ENCODE measurements at places on chromosomes 3 and 15.
A peak's percentile ranks its signal among the peaks of the same experiment; 100 is the strongest.

DNA sequence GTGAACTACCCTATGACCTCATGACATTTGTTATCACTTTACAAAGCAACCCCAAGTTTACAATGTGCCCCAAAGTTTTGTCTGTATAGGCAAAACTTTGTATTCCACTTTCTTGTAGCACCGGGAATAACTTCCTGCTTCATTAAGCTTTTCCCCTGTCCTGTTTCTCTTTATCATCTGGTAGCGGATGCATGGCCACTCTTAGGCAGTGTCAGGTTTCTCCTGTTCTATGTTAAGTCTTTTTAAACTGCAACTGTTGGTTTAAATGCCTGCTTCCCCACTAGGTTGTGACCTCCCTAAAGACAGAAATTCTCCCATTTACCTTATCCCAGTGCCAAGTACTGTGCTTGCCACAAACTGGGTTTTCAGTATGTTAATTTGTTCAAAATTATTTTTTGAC lies 433.6 kb upstream of the DPH6 start:
- DNase-seq = no peak

DNA sequence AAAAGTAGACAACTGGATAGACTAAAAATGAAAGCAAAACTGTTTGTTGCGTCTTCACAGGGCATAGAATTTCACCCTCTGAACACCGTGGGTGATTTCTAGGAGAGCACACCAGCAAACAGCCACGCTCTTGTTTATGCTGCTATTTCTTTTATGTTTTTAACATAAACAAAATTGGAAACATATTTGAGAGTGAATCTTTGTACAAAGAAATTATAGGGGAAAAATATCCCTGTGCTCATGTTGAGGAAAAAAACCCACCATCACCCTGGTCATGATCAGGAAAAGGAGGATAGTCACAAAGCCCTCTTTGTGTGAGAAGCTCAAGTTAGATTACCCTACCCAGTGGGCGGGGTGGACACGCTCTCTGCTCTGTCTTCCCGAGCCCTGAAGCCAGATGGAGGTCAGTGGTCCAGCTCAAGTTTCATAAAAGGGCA lies 313.3 kb downstream of the SATB1 start:
- DNase-seq = no peak

- no peak for DNase-seq
These were observed 18.7 kb downstream of the ISG20 start for GRCh38 chr15:88657326-88658069.

GRCh38 chr3:55984626-55985025 lies 483.6 kb downstream of the ERC2 start:
- no peak for DNase-seq

GRCh38 chr15:82653483-82654168 lies 6.5 kb upstream of the CPEB1 start:
- no peak for DNase-seq

DNA sequence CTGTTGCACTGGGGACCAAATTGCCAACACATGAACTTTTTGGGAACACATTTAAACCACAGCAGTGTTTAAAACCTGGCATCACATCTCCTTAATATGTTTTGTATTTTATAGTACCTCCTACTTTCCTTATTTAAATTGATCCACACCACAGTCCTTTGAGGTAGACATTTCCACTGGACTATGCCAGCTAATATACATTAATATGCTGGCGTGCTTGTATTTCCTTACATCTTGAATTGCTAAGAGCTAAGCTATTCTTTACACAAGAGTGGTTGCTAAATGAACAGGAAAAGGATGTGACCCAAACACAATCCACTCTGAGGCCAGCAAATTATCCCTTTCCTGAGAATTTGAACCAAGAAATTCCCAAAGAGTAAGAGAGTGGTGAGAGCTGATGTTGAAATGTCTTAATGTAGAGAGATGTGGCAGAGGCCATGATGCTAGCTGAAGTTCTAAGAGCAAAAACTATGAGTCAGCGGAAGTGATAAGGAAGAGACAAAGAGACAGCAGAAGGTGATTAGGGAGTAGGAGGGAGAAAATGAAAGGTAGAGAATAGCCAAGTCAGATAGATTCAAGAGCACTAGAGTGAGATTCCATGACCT lies 131.2 kb downstream of the CD47 start:
- DNase-seq = no peak

DNA sequence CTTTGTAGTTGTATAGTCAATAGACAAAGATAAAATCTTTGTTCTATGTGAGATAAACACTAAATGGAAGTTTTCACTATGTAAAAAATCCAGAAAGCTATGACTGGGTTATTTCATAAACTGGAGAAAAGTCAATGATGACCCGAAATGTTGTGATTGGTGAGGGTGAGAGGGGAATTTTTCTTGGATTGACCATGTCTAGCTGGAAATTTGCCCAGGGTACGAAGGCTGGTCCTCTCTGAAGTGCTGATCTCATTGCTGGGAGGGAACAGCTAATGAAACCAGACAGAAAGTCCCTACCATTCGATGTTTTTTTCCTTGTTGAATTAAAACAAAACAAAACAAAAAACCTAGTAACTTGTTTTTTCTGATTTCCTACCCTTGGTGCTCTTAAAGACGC lies 14.3 kb downstream of the TPRG1 start:
- no peak for DNase-seq

GRCh38 chr3:3641877-3642455 lies 157.3 kb upstream of the LRRN1 start:
- no peak for DNase-seq

- no peak for DNase-seq
These were observed 384.3 kb upstream of the NR2F2 start for GRCh38 chr15:95946241-95946640.

DNA sequence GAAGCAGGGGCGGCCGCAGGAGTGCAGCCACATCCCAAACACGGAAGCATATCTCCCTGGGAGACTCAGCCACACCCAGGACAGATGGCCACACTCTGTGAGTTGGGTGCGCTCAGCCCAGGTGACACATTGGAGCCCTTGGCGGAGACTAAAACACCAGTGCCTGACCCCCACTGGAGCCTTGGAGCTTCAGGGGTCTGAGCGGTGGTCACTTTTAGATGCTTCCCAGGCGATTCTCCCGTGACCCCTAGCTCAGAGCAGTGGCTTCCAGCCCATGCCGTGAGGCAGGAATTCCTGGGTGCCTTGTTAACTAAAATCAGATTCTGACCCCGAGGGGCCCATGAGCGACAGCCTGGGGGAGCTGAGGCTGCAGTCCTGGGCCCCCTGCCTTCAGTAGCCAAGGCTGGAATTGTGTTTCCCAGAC lies 54.5 kb downstream of the PLXNA1 start:
- no peak for DNase-seq

DNA sequence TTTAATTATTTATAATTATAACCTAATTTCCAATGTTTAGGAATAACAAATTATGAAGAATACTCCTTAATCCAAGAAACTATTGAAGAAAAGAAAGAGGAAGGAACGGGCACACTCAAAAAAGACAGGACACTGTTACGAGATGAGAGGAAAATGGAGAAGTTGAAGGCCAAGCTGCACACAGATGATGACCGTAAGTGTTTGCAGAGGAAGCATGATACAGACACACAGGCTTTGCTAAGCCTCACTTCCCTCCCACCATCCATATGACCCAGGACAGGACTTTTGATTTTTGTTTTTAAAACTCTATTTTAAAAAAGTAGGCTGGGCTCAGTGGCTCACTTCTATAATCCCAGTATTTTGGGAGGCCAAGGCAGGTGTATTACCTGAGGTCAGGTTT lies 389.4 kb upstream of the TPM1 start:
- no peak for DNase-seq

- no peak for DNase-seq
These were observed 21.9 kb upstream of the OTOL1 start for GRCh38 chr3:161474741-161475140.

- no peak for DNase-seq
These were observed 46.4 kb downstream of the MORC1 start for GRCh38 chr3:109071350-109072142.

DNA sequence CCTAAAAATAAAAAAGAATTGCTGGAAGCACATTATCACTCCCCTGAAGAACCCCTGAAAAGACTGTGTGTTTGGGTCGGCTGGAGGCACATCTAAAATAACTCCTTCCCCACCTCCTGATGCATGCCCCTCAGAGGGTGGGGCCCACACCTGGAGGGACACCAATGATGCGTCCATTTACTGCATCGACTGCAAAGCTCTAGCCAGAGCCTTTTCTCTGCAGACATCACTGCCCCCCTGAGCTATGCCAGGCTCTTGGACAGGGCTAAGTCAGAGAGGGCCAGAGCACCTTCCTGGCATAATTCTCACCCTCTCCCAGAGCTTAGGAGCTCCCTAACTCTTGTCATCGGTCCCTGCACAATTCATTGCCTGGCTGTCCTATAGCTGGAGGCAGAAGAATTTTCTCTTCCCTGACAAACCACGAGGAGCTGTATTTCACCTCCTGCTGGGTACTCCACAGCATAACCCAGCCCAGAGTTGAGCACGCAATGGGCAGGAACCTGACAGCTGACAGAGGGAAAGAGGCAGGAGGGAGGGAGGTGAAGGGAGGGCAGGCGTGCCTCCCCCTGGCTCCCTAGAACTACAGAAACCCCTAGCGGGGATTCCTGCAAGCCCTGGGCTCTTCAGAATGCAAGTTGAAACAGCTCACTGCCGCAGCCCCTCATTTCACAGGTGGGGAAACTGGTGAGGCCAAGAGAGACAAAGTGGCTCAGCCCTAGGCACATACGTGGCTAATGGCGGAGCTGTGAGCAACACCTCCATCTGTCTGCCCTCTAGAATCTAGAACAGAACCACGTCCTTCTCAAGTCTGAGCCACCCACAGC lies 46.6 kb downstream of the XXYLT1 start:
- no peak for DNase-seq

DNA sequence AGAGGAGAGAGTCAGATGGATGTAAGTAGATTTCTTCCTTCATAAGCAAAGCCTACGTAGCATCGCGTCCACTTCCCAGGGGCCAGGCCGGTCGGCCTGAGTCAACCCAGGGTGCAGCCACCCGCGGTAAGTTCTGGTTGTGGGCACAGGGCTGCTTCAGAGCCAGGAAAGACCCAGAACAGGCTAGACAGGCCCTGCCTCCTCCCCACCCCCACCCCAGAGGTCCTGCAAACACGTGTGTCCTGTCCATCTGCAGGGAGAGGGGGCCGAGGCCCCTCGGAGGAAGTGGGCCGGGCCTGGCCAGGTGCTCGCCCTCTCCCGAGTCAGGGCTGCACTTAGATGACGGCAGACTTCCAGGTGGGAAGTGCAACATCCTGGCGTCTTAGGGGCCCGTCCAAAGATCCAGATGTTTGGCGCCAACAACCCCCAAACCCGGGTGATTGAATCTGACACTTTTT lies 100.8 kb upstream of the ALDH1A3 start:
- no peak for DNase-seq

- no peak for DNase-seq
These were observed 22.9 kb upstream of the THUMPD3 start for GRCh38 chr3:9339761-9340471.

- DNase-seq = no peak
These were observed 43.8 kb downstream of the IL5RA start for GRCh38 chr3:3066378-3066777.

DNA sequence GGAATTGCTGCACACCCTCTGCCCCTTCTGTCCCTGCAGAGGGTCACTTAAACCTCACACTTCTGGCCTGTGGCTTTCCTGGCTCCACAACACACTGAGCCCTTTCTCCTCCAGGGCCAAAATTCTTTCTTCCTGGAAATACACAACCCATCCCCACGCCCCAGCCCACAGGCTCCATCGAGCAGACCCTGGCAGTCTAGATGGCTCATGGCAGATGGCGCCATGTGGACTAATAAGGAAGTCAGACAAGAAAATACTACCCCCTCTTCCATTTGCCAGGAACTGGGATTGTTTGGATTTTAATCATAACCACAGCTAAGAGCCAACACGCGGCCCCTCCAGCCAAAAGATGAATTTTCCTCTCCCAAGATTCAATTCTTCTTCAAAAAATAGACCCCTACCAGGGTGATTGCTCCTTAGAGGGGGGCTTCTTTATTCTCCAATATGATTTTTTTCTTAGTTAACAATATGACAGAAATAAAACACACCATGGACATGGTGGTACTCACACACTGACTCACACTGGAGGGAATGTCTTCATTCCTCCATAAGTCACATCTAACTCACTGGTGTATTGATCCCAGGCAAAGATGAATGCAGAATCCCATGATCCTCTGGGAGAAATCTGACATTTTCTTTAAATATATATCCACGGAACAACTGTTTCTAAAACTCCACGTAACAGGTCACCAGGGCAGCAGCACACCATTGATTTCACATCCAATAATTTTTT lies 111.5 kb downstream of the NTRK3 start:
- DNase-seq = no peak

GRCh38 chr3:152416808-152417580 lies 148.3 kb downstream of the MBNL1 start:
- DNase-seq = no peak

DNA sequence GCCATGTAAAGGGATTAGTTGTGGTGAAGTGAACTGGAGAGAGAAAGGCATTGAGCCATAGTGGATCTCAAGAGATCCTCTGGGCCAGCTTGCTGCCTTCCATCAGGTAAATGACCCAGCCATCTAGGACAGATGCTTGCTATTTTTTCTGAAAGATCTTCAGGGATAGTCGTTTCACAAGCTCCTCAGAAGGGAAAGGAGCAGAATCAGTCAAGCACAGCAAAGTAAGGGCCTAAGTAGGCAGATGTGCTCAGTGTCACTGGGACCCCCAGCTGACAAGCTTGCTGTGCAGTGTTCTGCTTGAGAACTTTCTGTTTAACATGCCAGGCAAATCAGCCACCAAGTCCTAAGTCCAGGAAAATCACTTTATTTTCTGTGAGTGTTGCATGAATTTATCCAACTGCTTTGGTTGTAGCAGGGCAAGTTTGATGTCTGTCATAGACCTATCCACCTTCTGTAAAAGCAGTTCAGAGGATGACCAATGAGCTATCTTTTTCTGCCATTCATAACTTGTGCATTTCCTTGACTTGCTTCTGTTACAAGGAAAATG lies 319.8 kb downstream of the IL5RA start:
- no peak for DNase-seq

DNA sequence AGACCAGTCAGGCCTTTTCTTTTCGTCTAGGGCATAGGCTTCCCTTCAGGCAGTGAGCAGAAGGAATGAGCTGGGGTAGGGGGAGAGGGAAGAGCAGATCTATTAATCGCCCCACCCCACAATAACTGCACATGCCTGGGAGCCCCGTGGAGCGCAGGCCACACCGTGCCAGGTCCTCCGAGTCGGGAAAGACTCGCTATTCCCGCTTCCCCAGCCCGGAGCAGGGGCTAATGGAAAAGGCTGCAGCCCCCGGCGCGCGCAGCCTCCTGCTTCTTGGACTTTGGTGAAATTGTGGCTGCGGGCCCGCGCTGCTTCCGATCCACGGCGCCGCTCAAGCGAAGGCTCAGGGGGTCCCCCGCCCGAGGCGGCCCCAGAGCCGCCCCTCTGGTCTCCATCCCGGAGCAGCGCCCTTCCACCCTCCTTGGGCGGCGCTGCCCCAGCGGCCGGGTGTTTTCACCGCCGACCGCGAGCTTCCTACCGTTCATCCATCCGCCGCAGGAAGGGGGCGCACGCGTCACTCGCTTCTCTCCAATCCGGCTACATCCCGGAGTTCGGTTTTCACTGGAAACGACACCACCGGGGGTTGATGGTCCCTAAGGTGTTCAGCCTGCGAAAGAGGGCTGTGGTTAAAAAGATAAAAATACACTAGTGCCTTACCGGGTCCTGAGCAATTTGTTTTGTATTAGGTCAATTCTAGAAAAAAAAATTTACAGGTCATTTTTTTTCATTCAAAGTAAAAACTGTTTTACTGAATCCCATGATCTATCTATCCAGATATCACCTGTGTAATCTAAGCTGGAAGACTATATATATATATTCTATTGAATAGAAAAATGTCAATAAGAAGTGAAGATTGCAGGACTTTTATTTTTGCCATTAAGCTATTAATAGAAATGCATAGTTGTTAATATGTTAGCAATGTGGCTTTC lies 4.4 kb upstream of the SYNM start:
- peak; percentile 49 for DNase-seq

- no peak for DNase-seq
These were observed 36.6 kb downstream of the SLCO2A1 start for GRCh38 chr3:133992951-133993620.

Data from NCI-H2107 (cell line).